ENCODE measurements at places on chromosomes 16 and 17. TPM values are rescaled to one million over a fixed set of nuclear protein-coding genes. Genes with fewer than 3 reads are reported as not detected.

Gene ATP1B2
- 3.6 TPM for total RNA-seq

Gene NGFR
- 53.8 TPM for total RNA-seq

Gene HNF1B
- total RNA-seq = 0.13 TPM

Gene BCO1
- total RNA-seq = 0.30 TPM

Gene SLC52A1
- 0.05 TPM for total RNA-seq

Gene CD300LB
- total RNA-seq = 0.27 TPM

Gene TEX14
- 0.38 TPM for total RNA-seq

Gene NETO2
- 25.6 TPM for total RNA-seq

Gene COPZ2
- total RNA-seq = 2.0 TPM

Gene KRT16
- total RNA-seq = 2.7 TPM

Gene CBLN1
- total RNA-seq = 0.49 TPM

Gene RASD1
- total RNA-seq = 7.9 TPM

Gene KRT33A
- not detected for total RNA-seq

Gene CDH5
- 0.24 TPM for total RNA-seq

Gene MYH2
- not detected for total RNA-seq

Gene PRAC1
- not detected for total RNA-seq

Gene CTRB1
- total RNA-seq = 2.4 TPM

Gene SLC16A13
- 1.9 TPM for total RNA-seq

Gene KRTAP9-2
- not detected for total RNA-seq

Gene AIPL1
- not detected for total RNA-seq

Gene JPH3
- total RNA-seq = 2.5 TPM

Gene FOXN1
- total RNA-seq = not detected

Gene SERPINF2
- 0.26 TPM for total RNA-seq

Gene SHBG
- 0.74 TPM for total RNA-seq

Gene TMC5
- total RNA-seq = 0.10 TPM

Measured in motor neuron (in vitro differentiated cells).